ENCODE measurements at places on chromosomes 1 and 21. TPM values are rescaled to one million over a fixed set of nuclear protein-coding genes. Genes with fewer than 3 reads are reported as not detected.

The DCDC2B gene
- total RNA-seq: 10.0 TPM

GRCh38 chr21:38267136-38267755, 10.5 kb downstream of the KCNJ15 start:
- no peaks in the 10 kb centered on the region for H3K27me3 ChIP-seq
- DNase-seq: no peak
- no peak overlapping the region for H3K4me3 ChIP-seq
- H3K36me3 ChIP-seq: no peaks in the 10 kb centered on the region
- H3K4me1 ChIP-seq: peaks cover 48% of the 10 kb centered on the region

- H3K4me1 ChIP-seq: no peaks in the 10 kb centered on the region
- no peak overlapping the region for H3K4me3 ChIP-seq
- H3K27me3 ChIP-seq: no peaks in the 10 kb centered on the region
- DNase-seq: no peak
Observed at GRCh38 chr1:27021354-27022031, 8.8 kb upstream of the TENT5B start.

The FCRLA gene
- 3.9 TPM for total RNA-seq

DNA sequence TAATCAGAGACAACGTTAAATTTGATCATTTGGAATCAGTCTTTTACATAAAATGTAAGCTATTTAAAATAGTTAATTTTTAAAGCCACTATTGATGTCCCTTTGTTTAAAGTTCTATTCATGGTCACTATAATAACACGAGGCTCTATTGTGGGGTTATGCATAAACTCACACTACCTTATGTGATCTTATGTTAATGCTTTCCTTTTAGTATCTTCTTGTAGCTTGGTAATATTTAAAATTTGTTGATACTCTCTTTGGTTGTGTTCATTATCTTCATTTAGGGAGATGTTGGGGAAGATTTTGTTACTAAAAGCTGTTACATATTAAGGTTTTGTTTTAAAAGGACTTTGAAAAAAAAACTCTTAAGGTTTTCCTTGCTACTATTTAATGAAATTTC, 1.2 kb downstream of the B3GALT2 start:
- H3K4me1 ChIP-seq: no peaks in the 10 kb centered on the region
- peaks cover 5% of the 10 kb centered on the region for H3K36me3 ChIP-seq
- peak; percentile 52 for DNase-seq
- no peak overlapping the region for H3K4me3 ChIP-seq
- no peaks in the 10 kb centered on the region for H3K27me3 ChIP-seq
- H3K27ac ChIP-seq: no peak overlapping the region

DNA sequence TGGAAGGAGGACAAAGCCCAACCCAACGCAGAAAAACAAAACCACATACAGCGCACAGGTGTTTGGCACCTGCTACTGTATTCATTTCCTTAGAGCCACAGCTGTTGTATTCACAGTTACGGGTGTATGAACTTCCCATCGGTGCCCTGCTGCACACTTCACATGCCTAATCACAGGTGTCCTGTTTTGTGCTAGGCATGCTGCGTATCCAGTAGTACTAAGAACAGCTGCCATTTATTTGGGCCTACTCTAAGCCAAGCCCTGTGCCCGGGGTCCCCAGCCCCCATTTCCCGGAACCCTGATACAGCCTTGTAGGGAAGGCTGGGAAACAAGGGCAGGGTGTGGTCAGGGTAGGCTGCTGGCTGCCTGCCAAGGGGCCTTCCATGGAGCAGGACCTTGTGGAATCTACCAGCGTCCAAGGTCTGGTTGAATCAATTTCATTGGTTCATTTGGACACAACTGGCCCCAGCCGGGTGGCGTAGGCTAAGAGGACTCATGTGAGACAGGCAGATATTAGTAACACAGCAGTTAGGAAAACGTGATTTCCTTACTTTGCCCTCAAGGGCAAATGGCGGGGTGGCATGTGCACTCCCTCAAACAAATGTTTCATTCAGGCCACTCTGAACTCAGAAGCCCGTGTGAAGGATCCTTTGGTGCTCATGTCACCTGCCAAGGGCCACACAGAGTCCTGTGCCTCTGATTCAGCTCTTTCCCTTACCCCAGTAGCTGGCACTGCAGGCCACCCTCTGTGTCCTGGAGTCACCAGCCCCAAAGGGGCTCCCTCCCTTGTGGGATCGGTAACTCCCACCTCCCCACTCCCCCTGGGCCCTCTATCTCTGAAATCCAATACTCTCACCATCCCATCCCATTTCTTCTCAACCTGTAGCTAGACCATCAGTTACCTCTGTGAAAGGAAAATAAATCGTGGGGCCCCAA, 986 bp upstream of the RNF186 start:
- H3K4me1 ChIP-seq: peaks cover 3% of the 10 kb centered on the region
- H3K36me3 ChIP-seq: no peaks in the 10 kb centered on the region
- no peak for DNase-seq
- no peak overlapping the region for H3K4me3 ChIP-seq
- no peak overlapping the region for H3K27ac ChIP-seq
- no peaks in the 10 kb centered on the region for H3K27me3 ChIP-seq

- no peaks in the 10 kb centered on the region for H3K27me3 ChIP-seq
- peak overlapping the region; percentile 14 for H3K27ac ChIP-seq
- H3K4me1 ChIP-seq: no peaks in the 10 kb centered on the region
- H3K36me3 ChIP-seq: no peaks in the 10 kb centered on the region
Observed at GRCh38 chr1:150537732-150538684, 11.2 kb upstream of the ADAMTSL4 start.

DNA sequence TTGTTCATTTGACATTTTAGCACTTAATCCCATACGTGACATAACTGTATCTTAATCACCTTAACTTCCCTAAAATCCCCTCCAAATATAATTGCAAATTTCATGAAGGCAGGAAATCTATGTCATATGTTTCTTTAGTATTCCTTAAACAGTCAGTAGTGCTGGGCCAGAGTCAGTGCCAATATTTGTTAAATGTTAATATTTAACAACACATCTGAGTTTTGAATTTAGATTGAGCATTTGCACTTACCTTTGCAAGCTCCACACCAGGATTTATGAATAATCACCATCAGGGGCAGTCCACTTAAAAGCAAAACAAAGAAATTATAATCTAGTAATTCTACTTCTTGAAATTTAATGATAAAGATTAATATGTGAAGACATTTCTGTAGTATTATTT, 5.3 kb downstream of the KTI12 start:
- peaks cover 8% of the 10 kb centered on the region for H3K36me3 ChIP-seq
- no peaks in the 10 kb centered on the region for H3K27me3 ChIP-seq
- no peak overlapping the region for H3K4me3 ChIP-seq
- no peak for DNase-seq
- peaks cover 7% of the 10 kb centered on the region for H3K4me1 ChIP-seq
- no peak overlapping the region for H3K27ac ChIP-seq

The KCNC4 gene
- total RNA-seq: 9.2 TPM

DNA sequence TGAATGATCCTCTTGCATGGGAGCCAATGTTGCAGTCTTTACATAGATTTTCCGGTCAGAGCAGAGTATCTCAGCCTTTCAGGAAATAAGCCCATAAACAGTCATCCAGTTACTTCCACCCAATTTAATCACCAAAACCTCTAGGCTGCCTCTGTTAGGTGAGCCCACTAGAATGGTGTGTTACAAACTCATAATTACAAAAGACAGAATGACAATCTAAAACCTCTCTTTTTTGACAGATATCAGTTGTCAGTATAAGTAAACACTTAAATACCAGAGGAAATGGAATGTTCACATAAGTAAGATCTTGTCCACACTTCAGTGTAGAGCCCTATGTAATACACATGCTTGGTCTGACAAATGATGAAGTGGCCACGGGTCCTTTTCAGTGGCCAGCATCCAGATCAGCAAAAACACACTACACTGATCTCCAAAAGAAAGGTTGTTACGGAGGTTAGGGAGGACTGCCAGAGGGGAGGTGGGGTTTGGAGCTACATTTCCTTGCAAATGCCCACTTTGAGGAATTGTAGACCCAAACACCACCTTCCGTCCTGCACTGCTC, 71.3 kb upstream of the FBXO28 start:
- no peaks in the 10 kb centered on the region for H3K36me3 ChIP-seq
- DNase-seq: peak; percentile 16
- no peaks in the 10 kb centered on the region for H3K4me1 ChIP-seq
- H3K27me3 ChIP-seq: no peaks in the 10 kb centered on the region
- H3K4me3 ChIP-seq: no peak overlapping the region

DNA sequence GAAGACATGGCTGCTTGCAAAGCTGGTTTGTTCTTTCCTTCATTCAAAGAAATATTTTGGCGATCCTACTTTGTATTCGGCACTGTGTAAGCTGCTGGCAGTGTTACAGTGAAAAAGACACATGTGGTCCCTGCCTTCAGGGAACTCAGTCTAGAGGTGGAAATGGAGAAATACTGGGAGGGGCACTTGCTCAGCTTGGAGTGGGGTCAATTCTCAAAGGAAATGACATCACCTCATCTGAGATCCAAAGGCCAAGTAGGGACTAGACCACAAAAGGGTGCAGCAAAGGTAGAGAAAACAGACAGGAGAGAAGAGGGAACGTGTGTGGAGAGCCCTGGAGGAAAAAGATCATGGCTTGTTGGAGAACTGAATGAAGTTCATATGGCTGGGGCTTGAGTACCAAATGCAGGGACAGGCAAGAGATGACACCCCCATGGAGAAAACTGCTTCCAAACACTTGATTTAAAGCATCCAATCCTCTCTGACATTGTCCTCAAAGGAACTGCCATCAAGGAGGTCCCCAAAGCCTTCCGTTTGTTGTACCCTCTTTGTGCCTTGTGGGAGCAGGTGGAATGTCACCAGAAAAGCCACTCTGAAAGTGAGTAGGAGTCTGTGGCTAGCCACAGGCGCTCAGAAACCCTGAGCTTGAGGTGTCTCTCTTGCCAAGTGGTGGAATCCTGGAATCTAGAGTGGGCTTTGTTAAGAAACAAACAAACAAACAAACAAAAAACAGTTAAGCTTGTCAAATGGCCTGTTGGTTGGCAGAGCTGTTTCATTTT, 48.3 kb upstream of the TDRD10 start:
- H3K27ac ChIP-seq: peak overlapping the region; percentile 74
- DNase-seq: no peak
- no peaks in the 10 kb centered on the region for H3K36me3 ChIP-seq
- peaks cover 6% of the 10 kb centered on the region for H3K4me1 ChIP-seq
- H3K27me3 ChIP-seq: no peaks in the 10 kb centered on the region

GRCh38 chr1:52253421-52253820, 111.5 kb downstream of the ZFYVE9 start:
- H3K27me3 ChIP-seq: no peaks in the 10 kb centered on the region
- no peak for DNase-seq
- H3K4me1 ChIP-seq: peaks cover 3% of the 10 kb centered on the region
- no peaks in the 10 kb centered on the region for H3K36me3 ChIP-seq
- no peak overlapping the region for H3K4me3 ChIP-seq

GRCh38 chr1:67740543-67740942, 55.5 kb downstream of the GADD45A start:
- no peaks in the 10 kb centered on the region for H3K27me3 ChIP-seq
- H3K4me1 ChIP-seq: peaks cover 10% of the 10 kb centered on the region
- no peak for DNase-seq
- H3K27ac ChIP-seq: no peak overlapping the region
- H3K36me3 ChIP-seq: no peaks in the 10 kb centered on the region

The TBX15 gene
- 0.31 TPM for total RNA-seq

GRCh38 chr1:61491497-61491896, 233.4 kb downstream of the TM2D1 start:
- no peaks in the 10 kb centered on the region for H3K27me3 ChIP-seq
- peak; percentile 58 for DNase-seq
- peak overlapping the region; percentile 23 for H3K27ac ChIP-seq
- no peaks in the 10 kb centered on the region for H3K36me3 ChIP-seq
- H3K4me3 ChIP-seq: no peak overlapping the region

DNA sequence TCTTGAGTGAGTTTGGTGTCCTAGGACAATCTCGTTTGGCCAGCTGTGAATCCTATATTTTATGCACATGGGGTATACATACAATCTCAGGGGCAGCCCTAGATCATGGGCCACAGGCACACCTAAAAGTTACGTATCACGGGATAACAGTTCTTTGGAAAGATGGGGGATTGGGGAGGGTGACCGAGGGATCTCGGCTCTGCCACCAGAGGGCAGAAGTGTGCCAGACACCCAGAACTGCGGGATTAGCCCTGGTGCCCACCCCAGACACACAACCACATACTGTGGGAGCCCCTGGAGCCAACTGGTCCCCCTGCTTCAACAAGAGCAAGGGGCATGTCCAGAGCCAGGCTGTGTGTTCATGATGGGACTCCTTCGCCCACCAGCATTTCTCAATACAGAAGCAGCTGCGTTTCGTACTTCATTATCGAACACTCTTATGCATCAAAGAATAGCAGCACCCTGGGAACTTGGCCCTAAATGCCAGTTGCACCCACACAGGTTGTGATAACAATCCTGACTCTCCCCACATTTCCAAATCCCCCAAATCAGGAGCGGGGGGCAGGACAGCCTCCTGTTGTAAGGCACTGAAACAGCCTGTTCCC, 37.4 kb downstream of the TMCO4 start:
- no peaks in the 10 kb centered on the region for H3K4me1 ChIP-seq
- H3K27ac ChIP-seq: no peak overlapping the region
- peaks cover 4% of the 10 kb centered on the region for H3K36me3 ChIP-seq
- H3K27me3 ChIP-seq: no peaks in the 10 kb centered on the region
- no peak for DNase-seq

DNA sequence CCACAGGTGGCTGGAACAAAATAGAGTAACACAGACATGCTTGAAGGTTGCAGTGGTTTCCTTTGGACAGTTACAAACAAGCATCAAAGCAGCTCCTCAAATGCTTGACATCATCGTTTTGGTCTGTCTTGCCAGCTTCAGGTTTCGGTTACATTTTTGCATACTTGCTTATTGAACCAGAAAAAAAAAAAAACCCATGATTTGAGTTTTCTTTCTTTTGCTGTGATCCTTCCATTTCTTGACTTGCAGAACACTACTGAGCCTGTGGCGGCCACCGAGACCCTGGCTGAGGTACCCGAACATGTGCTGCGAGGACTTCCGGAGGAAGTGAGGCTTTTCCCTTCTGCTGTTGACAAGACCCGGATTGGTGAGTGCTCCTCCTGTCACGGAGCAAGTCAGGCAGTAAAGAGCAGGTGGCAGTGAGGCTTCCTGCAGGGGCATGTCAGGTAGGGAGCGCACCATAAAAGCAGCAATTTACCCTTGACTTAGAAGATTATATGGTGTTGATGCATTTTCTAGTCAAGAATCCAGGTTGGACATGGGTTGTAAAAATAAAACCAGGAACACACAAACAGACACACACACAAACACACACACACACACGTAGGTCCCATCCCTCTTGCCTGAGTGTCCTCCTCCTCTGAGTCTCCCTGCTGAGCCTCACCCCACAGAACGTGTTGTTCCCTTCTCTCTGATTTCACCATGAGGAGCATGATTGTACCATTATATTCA, 30.9 kb downstream of the PRDM2 start:
- DNase-seq: no peak

The DNM3 gene
- 16.3 TPM for total RNA-seq

The PLPPR5 gene
- 1.4 TPM for total RNA-seq

The CR1L gene
- total RNA-seq: 2.6 TPM

The SYCP1 gene
- not detected for total RNA-seq

DNA sequence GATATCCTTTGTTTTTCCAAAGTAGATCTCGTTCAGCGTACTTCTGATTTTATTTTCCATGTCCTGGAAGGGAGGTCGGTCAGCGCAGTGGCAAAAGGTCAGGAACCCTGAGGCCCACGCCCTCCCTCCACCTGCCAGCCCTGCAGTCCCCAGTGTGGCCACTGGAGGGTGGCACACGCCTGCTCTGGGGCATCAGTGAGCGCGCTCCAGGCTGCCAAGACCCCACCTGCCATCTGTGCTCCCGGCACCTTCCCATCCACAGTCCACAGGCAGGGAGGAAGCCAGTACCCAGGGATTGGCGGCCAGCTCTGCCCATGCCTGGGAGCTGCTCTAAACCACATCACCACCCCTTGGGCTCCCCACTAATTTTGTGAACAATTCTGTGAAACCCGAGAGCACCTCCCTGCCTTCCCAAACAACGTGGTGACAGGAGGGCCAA, 32.3 kb downstream of the SLC66A1 start:
- no peak overlapping the region for H3K4me3 ChIP-seq
- H3K27me3 ChIP-seq: no peaks in the 10 kb centered on the region
- peak; percentile 44 for DNase-seq
- H3K27ac ChIP-seq: peak overlapping the region; percentile 20
- no peaks in the 10 kb centered on the region for H3K4me1 ChIP-seq

The KLHDC7A gene
- total RNA-seq: 1.3 TPM
